Stimulated activated CD8-positive, alpha-beta memory T cell treated with anti-CD3 and anti-CD28 coated beads, Interleukin-15, amount 100 ng/mL, for 48 hours (primary cell): ENCODE measurements at places on chromosomes 5 and 9.

DNA sequence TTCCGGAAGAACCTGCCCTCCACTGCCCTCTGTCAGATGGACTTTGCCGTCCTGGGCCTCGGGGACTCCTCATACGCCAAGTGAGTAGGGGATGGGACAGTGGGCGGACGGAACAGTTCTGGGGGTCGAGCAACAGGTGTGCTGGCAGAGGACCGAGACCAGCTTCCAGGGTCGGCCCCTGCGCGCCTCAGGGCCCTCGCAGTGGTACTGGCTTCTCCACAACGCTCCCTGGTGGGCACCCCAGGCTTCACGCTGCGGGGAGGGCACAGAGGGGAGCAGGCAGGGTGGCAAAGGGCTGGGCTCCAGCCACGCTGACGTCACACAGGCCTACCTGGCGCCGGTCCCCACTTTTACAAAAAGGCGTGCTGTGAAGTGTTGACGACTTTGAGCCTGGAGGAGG lies 7.0 kb downstream of the NDOR1 start:
- DNase-seq, result no peak

DNA sequence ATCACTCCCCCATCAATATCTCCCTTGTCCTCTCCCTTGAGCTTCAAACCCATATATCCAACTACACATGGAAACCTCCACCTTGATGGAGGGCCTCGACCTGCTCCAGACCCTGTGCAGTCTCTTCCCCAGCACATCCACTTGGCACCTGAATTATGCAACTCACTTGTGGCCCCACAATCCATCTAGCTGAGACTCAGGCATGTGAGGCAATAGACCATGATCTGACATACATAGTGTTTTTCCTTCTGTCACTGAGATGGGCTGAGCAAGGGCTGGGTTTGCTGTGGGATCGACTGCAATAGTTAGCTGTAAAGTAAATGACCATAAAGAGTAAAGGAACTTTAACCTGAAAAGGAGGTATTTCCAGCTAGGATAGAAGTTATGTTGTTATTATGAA lies 172.9 kb upstream of the RAD23B start:
- no peak for DNase-seq

DNA sequence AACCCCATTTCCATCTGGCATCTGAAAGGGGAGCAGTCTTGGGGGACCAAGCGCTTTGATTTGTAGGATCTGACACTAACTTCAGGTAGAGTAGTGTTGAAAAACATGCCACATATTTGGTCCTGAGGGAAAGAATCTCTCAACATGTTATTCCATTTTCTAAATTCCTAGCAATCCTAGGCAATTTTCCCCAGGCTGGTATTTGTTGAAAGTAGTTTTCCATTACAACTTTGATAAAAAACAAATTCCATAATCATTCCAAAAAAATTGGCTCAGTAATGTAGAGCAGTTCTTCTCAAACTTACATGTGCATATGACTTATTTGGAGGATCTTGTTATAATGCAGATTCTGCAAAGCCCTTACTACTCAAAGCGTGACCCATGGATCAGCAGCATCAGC lies 477.9 kb downstream of the ACTL7B start:
- DNase-seq, result no peak

GRCh38 chr5:36168737-36169136 lies 16.8 kb downstream of the SKP2 start:
- no peak for DNase-seq

DNA sequence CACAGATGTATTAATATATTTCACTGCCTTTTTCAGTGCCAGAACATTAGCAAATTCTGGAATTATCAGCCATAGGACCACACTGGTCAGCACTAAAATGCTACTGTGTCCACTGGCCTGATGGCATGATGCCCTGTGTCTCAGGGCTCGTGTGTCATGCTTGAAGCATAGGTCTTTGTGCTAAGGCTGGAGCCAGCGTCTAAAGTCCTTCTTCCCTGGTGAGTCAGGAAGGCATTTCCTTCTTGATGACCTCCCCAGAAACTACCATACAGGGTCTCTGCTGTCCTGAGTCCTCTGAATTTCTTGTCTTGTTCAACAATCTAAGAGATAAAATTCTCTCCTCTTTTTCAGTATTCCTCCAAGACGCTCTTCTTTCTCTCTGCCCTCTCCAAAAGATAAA lies 489.9 kb downstream of the PSAT1 start:
- no peak for DNase-seq

DNA sequence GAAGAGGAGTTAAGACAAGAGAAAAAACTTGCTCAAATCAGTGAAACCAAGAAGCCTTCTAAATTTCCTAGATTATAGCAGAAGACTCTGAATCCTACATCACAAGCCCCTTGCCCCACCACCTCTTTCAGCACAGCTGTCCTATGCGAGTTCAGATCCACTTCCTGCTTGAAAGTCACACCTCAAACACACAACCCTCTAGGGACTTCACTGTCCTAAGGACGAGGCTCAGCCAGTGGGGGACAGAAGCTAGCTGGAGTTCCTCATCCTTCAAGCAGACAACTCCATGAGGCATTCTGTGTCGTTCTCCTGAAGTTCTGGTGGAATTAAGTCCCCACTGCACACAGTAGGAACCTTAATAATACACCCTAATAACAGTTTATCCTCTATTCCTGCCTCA lies 44.3 kb downstream of the NRG2 start:
- no peak for DNase-seq

GRCh38 chr5:93193431-93194347 lies 387.3 kb downstream of the NR2F1-AS1 start:
- no peak for DNase-seq

DNA sequence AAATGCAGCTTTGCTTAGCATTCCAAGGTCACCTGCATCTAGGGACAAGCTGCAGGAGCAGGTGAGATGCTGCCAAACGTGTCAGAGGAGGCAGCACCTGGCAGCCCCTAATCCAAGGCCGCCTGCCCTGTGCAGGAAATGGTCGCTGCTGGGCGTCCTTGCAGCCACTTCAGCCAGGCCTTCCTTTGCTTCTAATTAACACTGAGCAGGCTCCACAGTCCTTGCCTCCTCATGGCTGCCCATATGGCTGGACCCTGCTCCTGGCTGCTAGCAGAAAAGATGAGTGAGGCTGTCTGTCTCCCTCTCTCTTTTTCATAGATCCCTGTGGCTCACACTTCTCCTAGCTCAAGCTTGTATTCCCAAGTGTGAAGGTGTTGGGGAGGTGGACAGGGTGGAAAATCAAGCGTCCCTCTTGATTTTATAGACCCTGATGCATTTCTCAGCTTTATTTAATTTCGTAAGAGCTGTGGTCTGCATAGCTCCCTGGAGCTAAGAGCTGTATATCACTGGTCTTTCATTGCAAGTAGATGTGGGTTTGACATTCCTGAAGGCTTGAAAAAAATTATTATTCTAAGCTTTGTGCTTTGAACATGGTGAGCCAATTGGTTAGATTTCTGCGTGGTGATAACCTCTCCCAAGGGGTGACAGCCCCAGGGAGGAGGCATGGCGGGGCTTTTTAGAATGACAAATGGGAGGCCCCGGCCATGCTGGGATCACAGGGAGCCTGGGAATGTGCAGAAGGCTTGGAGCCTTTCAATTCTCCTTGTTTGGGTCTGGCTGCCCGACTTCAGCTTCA lies 193.8 kb downstream of the SLIT3 start:
- DNase-seq, result no peak

DNA sequence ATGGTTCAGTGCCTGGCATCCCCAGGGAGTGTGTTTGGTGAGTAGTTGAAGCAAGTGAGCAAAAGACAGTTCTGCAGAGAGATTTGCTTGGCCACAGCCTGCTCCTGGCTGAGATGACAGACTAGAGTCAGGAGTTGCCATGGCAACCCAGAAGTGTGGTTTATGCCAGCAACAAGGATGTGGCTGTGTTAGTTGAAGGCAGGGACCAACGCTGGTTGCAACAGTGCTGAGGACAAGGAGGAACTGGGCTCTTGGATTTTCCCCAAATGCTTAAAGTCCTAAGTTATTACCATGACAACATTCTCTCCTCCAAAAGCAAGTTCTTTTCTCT lies 2.7 kb downstream of the NXNL2 start:
- peak; percentile 20 for DNase-seq

DNA sequence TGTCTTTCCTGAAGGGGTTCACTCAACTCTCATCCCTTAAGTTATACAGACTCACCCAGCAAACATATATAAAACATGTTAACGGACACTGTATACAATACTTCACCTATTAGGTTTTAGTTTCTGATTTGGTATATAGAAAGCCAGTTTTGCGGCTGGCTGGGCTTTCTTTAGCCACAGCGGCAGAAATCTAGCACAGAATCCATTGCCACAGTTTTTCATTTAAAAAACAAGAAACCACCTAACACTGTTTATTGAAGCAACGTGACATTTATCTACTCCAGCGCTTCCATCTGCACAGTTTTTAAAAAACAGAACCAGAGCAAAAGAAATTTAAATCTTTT lies 67.3 kb downstream of the SNX30 start:
- no peak for DNase-seq

DNA sequence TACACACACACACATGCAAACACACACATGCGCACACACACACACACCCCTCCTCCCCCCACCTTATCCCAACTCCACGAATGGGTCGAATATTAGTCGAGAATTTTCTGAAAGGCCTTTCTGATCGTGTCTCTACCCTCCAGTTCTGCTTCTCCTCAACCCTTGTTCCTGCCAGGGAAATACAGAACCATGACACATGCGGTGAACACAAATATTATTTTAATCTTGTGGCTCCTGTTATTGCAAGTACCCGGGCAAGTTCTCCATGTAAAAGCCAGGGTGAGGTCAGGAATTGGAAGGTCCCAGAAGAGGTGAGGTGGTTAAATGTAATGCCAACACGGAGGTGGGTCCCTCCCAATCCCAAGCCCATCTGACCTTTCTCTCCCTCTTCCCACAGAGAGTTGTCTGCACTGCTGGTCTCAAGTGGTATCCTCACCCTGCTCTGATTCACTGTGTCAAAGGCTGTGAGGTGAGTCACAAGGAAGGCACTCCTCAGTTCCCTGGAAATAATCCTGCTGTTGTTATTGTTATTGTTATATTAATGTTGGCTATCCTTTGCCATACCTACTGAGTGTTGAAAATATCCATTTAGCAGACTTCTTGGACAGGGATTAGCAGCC lies 223.7 kb downstream of the PAPPA start:
- DNase-seq, result no peak

- no peak for DNase-seq
These were observed 16.9 kb downstream of the PTCH1 start for GRCh38 chr9:95499847-95500246.

- no peak for DNase-seq
These were observed 3.5 kb downstream of the FOXB2 start for GRCh38 chr9:77022783-77023440.

DNA sequence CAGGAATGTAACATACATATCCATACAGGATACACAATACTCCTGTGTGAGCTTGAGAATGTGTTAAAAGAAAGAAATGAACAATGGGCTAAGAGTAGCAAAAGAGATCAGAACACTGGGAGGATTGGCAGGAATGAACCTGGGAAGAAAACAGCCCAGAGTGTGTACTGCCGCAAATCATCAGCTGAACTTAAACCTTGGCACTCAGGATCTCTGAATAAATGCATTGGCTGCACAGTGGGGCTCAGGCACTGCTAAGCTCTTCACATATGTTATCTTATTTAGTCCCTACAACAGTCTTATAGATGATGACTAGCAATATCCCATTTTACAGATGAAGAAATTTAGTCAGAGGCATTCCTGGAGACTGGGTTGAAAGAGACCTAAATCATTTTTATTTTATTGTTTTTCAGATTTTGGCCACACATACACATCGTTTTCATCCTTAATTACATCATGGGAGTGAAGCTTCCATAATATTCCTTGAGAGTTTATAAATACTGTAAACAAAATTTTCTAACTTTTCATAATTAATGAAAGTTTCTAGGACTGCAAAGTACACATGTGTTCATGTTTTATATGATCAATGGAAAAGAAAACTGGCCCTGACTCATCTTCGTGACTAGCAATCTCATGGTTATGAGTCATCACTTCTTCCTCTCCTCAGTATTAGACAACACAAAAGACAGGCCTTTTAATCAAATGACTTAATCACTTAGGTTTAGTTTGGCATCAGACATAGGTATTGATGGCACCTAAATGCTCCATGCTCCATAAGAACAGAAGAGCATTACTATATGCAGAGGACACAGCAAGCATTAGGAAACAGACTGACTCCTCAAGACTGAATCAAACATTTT lies 59.2 kb downstream of the CDH18 start:
- no peak for DNase-seq

GRCh38 chr5:39712316-39713249 lies 287.8 kb upstream of the DAB2 start:
- no peak for DNase-seq

- no peak for DNase-seq
These were observed 18.9 kb downstream of the RPS23 start for GRCh38 chr5:82259172-82259800.

DNA sequence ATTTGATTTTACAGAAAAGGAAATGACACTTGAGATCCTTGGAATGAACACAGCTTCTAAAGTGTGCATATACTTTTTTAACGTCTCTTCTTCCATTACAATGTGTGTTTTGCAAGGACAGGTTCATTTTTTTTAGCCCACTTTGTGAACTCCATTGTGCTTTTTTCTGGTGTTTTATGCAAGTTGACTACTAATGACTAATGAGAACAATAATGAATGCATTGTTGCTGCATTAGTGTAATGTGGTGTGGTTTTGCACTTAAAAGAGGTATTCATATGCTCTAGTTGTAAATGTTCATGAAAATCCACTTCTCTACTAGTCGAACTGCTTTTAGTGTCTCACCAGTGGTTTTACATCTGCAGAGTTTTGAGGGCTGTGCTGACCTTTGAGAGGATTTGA lies 93.6 kb downstream of the UHRF2 start:
- no peak for DNase-seq

- DNase-seq, result no peak
These were observed 58.5 kb upstream of the EIF4EBP3 start for GRCh38 chr5:140488914-140489313.

- DNase-seq, result no peak
These were observed 63.5 kb downstream of the SPATA31D1 start for GRCh38 chr9:82052081-82052480.

GRCh38 chr5:75363726-75364495 lies 26.9 kb downstream of the HMGCR start:
- DNase-seq, result no peak

GRCh38 chr9:18045326-18045725 lies 428.6 kb upstream of the ADAMTSL1 start:
- no peak for DNase-seq

GRCh38 chr5:120678279-120678678 lies 214.2 kb downstream of the PRR16 start:
- no peak for DNase-seq

DNA sequence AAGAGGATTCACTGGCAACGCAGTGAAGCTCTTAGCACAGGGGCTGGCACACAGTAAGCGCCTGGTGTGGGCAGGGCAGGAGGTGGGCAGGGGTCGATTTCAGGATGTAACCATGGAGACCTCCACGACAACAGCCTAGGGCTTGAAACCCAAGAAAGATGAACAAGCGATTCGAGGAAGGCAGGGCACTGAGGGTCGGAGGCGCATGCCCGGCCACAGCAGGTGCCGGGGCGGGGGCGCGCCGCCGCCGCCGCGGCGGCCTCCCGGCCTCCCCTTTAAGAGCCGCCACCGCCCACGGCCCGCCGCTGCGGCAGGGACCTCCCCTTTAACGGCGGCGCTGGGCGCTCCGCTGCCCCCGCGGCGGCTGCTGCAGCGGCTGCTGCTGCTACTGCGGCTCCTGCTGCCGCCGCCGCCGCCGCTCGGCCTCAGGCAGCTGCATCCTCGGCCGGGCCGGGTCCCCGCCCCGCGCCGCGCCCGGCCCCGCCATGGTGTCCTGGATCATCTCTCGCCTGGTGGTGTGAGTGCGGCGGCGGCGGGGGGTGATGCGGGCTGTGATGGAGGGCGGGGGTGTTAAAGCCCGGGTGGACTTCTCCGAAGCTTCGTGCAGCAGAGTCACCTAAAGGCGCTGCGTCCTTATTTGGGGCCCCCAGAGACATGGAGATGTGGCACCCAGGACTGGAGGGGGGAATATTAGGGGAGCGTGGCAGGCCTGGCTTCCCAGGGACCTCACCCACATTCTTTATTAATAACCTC lies at the start of gene REEP2:
TSS of gene REEP2 (plus strand) at position 334 of the 753 bp plus-strand sequence. CDS start at position 486, 152 bp downstream.
- DNase-seq, result peak; percentile 60
